NCI-H69 (cell line): ENCODE measurements at places on chromosomes 11 and 22.

- no peak for DNase-seq
Observed at GRCh38 chr11:105132716-105133511, 6.7 kb downstream of the CARD18 start.

DNA sequence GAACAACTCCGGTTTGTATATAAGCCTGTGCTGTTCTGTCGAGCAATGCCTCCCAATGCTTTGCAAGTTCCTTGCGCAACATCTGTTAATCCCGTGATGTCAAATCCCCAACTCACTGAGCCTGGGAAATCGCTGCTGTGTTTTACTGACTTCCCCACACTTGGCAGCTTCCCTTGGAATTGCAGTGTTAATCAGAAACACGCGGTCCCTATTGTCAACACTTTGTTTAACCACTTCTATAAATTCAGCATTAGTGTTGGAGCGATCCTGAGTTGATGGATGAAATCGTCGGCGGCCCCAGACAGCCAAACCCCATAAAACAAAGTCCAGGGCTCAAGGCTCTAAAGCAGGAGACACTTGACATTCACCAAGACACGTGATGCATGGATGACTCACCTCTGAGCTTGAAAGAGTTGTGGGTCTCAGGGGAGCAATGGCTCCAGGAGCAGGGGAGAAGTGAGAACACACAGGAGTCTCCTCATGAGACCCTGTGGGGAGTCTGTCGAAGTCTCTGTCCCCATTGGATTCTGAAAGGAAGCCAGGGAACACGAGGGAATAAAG, 555.3 kb downstream of the MIAT start:
- peak; percentile 19 for DNase-seq

DNA sequence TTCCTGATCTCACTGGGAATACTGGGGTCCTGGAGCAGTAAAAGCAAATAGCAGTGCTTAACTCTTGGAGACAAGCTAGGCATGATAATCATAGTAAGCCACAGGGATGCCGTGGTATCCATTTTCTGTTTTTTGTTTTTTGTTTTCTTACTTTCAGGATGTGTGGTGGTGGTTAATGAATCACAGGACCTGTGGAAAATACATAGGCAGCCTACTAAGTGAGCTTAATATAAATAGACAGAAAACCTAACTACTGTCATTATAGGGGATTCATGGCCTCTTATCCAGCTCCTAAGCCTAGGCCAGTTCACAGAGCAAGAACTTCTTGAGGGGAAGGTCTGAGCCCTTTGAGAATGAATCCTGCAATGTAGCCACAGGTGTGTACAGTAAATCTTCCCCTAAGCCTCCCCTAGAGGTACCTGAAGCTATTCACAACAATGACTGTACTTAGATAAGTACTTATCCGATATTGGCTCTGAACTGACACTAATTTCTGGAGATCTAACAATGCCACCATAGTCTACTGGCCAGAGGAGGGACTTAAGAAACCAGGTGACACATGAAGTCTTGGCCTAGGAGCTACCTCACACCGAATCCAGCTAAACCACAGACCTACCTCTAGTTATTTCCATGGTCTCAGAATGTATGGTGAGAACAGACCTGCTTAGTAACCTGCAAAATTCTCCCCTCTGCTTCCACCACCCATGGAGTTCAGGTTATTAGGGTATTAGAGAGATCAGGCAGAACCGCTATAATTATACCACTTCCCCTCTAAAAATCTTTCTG, 83.6 kb downstream of the ENTHD1 start:
- DNase-seq = no peak

- no peak for DNase-seq
Observed at GRCh38 chr11:77375107-77375506, 73.6 kb upstream of the GDPD4 start.

GRCh38 chr11:81979448-81979847, 754.2 kb downstream of the FAM181B start:
- DNase-seq = no peak

DNA sequence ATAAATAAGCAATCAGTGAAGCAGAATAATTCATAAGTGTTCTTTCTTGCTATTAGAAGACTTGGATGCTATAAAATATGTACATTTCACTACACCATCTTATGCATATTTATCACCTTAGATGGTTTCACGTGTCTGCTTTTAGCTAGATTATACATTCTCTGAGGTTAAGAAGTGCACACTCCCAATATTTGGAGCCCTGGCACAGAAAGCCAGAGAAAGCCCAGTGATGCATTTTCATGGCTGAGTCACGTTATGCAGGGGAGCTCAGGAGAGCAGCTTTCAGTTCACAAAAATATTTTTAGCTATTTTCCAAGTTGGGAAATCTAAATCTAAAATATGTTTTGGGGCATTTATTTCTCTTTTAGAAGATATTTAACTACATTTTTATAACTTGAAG, 5.1 kb upstream of the TP53AIP1 start:
- no peak for DNase-seq

- no peak for DNase-seq
Observed at GRCh38 chr22:49777569-49778249, 50.0 kb downstream of the BRD1 start.

GRCh38 chr11:84243629-84244263, 957.6 kb upstream of the CCDC90B start:
- DNase-seq = no peak

GRCh38 chr11:22720457-22720856, 54.0 kb downstream of the GAS2 start:
- no peak for DNase-seq

- DNase-seq = no peak
Observed at GRCh38 chr11:116169776-116170175, 603.0 kb downstream of the BUD13 start.

- DNase-seq = no peak
Observed at GRCh38 chr11:122261546-122261945, 145.5 kb upstream of the BLID start.

DNA sequence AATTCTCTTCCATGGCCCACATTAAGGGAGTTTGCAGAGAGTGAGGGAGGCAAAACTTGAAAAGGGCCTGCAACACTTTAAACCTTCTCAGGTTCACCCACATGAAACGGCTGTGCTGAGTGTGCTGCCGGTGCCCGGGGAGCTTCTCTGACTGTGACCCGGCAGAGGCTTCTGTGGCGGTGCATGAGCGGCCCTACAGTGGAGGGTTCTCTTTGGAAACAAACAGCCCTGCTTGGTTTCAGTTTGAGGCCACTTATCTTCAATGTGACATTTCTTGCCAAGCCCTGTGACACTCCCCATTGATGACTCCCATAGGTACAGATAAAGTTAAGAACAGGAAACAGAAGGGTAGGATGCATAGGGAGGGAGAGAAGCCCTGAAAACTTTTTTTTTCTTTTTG, 31.8 kb downstream of the FAM118A start:
- DNase-seq = no peak

DNA sequence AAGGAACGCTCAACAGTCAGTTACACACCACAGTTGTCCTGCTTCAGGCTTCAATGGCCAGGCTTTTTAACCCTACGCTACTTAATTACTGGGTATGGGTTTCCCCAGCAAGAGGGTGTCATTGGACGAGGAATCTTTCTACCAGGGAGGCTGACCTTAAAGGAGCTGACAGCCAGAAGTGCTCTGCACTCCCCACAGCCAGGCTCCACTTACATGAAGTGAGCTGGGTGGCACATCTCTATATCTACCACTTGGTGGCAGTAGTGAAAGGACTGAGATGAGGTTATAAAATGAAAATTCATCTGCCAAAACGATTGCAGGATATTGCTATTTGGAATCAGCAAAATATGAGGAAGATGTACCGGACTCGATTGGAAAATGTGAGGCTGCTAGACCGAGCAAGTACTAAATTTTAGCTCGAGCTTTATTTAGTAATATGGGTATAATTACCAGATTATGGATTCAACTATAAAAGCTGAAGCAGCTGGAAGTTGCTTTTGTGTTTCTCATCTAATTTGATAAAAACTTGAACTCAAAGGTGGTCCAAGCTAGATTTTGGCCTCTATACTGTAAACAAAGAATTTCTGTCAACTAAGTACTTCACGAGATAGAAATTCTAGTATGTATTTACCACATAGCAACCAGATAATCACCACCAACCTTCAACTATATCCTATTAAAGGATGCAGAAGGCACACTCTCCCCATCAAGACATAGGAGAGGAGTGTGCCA, 53.9 kb upstream of the CEP126 start:
- peak; percentile 38 for DNase-seq

- peak; percentile 38 for DNase-seq
Observed at GRCh38 chr22:23240639-23241389, 60.5 kb downstream of the BCR start.

DNA sequence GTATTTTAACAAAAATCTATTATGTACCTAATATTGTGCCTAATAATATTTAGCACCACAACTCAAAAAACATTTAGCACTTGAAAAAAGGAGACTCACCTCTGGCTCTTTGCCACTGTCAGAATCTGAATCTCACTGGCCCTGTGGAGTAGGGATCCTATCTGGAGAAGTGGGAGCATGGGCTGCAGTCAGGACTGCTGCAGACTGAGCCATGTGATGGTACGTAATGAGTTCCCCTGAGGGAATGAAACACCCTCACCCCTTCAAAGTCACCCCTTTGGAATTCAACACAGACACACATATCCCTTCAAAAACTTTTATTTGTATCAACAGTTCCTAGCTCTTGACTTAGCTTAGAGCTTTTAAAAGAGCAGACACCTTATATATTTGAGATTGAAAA, 6.5 kb downstream of the PTPMT1 start:
- DNase-seq = no peak

- DNase-seq = peak; percentile 46
Observed at GRCh38 chr11:31968461-31969358, 122.2 kb upstream of the RCN1 start.

- DNase-seq = no peak
Observed at GRCh38 chr11:125262830-125263218, 98.3 kb downstream of the PKNOX2 start.

DNA sequence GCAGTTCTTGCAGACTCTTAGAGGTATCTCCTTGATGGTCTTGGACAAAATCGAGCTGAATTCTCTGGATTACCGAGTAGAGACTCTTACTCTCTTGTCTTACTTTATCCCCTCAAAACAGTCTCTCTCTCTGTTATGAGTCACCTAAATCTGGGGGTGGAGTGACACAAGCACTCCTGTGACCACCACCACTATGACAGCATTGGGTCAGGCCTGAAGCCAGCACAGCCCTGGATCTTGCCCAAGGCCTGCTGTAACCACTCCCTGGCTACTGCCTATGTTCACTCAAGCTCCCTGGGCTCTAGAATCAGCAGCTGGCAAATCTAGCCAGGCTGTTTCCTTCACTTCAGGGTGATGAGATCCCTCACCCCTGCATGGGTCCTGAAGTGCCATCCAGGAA, 662.5 kb downstream of the LUZP2 start:
- no peak for DNase-seq

GRCh38 chr11:114796954-114797721, 118.8 kb downstream of the NXPE2 start:
- no peak for DNase-seq

GRCh38 chr22:42919199-42919598, 62.1 kb upstream of the ARFGAP3 start:
- DNase-seq = peak; percentile 28

- DNase-seq = no peak
Observed at GRCh38 chr22:39684702-39685281, 114.2 kb downstream of the CACNA1I start.

GRCh38 chr11:3712274-3712673, 41.1 kb upstream of the CHRNA10 start:
- DNase-seq = no peak

DNA sequence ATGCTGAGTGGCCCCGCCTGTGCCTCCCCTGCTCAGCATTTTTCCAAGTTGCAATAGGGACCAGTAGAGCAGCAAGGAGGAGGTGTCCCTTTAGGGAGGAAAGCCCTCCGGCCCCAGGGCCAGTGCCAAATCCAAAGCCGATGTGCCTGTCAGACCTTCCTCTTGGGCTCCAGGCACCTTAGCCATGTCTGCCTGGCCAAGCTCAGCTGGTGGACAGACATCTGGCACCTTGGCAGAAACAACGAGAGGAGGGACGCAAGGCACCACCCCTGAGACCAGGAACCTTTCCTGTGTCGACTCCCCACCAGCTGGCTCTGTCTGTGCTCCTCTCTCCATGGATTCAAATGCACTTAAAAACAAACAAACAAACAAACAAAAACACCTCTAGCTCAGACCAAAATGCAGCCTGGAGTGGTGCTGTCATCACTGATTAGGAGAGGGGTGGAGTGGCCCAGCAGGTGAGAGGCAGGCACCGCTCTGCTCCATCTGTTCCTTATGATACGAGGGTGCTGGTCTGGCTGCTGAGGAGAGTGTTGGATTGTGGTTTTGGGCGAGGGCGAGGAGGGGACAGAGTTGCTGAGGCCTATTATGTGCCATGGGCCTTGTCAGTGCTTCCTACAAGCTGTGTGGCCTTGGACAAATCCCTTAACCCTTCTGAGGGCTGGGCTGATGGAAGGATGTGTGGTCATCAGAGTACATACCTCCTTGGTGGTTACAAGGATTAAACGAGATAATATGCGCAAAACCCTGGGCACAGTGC, 46.2 kb downstream of the TP53I11 start:
- peak; percentile 74 for DNase-seq

DNA sequence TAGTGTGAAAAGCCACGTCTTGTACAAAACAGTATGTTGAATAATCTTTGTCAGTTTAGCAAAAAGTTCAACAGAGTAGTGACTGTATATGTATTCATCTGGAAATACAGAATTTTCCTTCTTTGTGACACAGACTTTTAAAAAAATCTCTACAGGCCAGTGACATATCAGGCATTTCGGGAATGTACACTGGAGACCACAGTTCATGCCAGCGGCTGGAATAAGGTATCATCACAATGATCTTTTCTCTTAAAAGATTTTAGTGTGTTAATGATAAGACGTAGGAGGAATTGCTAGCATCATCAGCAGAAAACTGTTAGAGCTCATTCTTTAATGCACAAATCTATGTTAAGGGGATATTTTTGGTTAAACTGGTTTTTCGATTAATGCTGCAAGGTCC, 57.4 kb downstream of the BCL2L13 start:
- no peak for DNase-seq

DNA sequence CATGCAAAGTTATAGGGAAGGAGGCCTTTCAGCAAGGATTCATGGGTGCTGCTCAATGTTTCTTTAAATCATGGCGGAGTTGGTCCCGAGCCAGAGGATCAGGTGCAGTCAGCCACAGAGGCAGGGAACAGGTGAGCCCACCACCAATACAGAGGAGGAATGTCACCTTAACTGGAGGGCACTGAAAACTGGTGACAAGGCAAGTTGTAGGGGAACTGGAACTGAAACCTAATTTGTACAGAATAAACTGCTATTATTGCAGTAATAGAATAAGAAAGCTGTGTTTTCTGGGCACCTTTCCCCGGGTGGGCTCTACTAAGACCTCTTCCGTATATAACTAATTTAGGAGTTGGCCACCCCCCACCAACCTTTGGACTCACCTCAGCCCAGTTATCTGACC, 296.0 kb upstream of the NARS2 start:
- no peak for DNase-seq

GRCh38 chr22:36056980-36057379, 28.4 kb upstream of the RBFOX2 start:
- DNase-seq = no peak

DNA sequence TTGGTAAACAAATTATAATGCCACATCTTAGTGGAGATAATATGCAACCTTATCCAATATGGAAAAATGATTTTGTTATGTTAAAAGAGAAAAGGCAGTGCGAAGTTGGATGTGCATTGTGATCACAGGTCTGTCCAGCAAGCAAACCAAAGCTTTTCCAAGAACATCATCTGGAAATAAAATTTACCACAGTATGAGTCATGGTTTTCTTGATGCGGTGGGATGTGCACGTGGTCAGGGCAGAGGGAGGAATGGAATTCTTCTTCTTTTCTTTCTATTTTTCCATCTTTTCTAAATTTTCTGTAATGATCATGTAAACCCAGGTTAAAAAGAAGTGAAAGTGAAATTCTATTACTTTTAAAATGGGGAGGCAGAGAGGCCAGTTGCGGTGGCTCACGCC, 169.8 kb downstream of the C11orf91 start:
- no peak for DNase-seq

GRCh38 chr11:102192349-102193066, 82.3 kb downstream of the YAP1 start:
- no peak for DNase-seq
